ENCODE measurements at places on chromosomes 16 and 17.

GRCh38 chr17:48960834-48961515 is 7.4 kb downstream of the GIP start:
- DNase-seq: no peak

DNA sequence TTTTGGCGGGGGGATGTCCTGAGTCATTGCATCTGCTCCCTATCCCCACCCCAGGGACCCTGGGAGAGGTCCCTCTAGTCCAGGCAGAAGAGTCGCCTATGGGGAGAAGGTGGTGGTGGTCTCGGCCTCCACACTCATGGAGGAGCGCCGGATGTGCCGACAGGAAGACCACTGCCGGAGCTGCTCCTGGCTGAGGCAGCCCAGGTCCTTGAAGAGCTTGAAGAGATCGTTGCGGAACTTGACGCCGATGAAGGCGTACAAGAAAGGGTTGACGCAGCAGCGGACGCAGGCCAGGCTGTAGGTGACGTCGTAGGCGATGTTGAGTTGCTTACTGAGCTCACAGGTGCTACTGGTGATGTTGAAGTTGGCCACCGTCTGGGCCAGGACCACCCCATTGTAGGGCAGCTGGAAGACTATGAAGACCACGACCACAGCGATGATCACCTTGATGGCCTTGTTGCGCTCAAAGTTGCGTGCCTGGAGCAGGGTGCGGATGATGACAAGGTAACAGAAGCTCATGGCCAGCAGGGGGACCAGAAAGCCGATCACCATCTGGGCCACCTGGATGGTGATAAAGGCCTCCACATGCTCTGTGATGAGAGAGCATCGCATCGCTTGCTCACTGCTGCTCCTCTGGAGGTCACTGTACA is 10.5 kb downstream of the CCR7 start:
- DNase-seq: no peak

GRCh38 chr16:88706965-88707826 is 893 bp downstream of the CTU2 start:
- no peak for DNase-seq

GRCh38 chr16:50066482-50067289 is 916 bp downstream of the HEATR3 start:
- no peak for DNase-seq

GRCh38 chr16:71357681-71358080 is 842 bp upstream of the CALB2 start:
- DNase-seq: no peak

DNA sequence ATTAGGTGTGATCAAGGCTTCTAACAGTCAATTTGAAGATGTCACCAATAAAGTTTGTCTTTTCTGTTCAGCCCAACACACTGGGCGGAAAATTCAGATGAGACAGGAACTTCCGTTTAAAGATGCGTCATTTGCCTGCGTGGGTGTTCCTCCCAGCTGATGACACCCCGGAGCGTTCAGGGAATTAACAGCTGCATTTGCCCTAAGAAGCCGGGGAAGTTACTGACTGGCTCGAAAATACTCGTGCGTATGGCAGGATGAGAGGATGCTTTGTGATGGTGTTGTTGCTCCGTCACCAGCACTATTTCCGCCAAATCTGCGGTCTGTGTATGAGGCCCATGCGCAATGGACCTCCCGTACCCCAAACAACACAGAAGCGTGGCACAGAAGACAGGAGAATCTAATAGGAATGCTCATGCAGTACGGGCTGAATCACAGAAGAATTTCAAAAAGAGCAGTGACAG is 11.9 kb upstream of the PVALEF start:
- DNase-seq: no peak

- DNase-seq: no peak
Measured at GRCh38 chr16:89042711-89043551, 50.7 kb upstream of the ACSF3 start.

DNA sequence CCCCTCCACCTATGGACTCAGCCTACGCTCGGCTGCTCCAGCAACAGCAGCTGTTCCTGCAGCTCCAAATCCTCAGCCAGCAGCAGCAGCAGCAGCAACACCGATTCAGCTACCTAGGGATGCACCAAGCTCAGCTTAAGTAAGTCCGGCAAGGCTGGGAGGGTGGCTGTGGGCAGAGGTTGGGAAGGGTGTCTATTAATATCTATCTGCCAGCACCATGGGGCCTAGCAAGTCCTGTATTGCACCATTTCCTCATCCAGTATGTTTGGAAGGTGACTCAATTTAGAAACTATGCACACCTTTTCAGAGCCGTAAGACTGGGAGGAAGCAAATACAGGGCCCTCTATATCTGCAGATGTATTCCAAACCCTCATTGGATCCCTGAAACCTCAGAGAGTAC is 45.0 kb upstream of the ARHGAP44 start:
- DNase-seq: no peak

DNA sequence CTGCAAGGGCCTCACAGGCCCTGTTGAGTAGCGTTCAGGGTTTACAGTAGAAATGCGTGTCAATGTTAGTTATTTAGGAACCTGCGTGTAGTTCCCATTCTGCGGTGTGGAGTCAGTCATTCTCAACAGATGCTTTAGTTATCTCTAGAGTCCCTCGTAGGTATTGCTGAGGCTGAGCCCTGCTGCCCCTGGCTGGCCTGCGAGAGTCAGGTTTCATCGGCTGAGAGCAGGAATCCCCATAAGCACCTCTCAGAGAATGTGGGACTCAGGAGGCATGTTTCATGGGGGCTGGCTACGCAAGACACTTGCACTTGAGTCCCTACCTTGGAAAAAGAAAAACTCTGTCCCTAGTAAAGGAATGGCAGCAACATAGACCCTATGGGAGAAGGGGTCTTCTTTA is 347.5 kb upstream of the ASIC2 start:
- DNase-seq: no peak

All from activated T-helper 1 cell treated with Interleukin-2 at 50 U/mL for 16 hours (primary cell).